ENCODE measurements at places on chromosomes 5 and 9.

DNA sequence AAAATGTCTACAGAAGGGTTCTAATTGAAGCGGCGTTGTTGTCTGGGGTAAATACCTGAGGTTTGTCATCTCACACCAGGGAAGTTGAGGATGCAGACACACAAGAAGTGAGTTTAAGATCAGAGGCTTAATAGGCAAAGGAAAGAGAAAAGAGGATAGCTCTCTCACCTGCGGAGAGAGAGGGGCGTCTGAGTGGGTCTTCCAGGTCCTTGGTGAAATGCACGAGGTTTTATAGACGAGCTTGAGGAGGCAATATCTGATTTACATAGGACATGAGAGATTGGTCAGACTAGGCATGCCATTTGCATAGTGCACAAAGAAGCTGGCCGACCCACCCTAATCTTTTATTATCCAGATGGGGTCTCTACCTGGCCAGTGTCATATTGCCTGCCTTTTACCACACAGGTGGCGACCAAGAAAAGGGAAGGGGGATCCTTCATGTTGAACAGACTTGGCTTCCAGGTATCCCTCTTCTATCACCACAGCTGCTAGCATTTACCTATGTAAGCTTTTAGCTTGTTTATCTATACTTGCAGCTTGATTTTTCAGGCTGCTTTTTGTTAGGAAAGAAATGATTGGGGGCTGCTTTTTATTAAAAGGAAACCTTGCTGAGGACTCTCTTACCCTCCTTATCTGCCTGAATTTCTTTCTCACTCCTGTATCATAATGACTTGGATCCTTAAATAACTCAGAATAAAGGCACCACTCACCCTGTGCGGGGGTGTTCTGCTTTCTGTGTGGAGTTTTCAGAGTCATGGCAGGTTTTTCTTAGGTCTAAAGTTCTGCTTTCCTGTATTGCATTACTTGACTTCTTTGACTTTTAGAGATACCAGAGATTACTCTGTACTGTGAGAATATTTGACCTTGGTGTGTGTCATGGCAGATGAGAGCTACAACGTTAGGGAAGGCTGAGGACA, 9.4 kb upstream of the GLT6D1 start:
- no peak for DNase-seq

- DNase-seq, result no peak
Measured at GRCh38 chr5:163807781-163808180, 302.4 kb downstream of the MAT2B start.

GRCh38 chr9:120688758-120689157, 25.5 kb downstream of the MEGF9 start:
- DNase-seq, result no peak

DNA sequence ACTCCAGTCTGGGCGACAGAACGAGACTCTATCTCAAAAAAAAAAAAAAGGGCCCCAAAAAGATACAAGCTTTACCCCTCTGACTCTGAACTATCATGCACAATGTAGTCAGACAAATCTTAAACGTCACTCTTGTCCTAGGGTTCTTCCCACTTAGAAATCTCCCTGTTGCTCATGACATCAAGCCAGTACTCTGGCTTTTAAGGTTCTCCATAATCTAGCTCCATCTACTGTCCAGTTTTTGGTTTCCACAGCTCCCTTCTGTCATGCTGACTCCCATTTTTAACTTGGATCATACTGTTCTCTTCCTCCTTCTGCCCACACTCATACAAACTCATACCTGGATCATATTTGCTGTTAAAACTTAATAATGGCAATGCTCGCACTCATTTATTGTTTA, 156.7 kb upstream of the TLX3 start:
- DNase-seq, result no peak

DNA sequence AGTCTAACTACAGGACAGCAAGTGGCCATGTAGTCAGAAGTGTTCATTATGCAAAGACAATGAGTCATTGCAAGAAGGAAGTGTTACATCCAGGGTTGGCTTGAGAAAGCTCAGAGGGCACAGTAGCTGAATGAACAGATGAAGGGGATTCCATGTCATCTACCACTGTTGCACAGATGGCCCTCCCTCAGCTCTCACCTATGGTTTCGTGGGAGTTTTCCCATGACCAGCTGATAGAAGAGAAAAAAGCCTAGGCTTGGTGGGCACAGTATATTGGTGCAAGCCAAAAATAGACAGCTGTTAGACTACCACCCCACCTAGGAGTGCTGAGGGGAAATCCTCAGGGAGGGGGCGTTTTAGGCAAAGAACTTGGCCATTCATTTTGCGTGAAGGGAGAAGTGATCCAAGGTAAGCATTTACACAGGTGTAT, 217.0 kb downstream of the DMRT2 start:
- no peak for DNase-seq

- DNase-seq, result no peak
Measured at GRCh38 chr9:115115117-115115880, 2.7 kb downstream of the TNC start.

DNA sequence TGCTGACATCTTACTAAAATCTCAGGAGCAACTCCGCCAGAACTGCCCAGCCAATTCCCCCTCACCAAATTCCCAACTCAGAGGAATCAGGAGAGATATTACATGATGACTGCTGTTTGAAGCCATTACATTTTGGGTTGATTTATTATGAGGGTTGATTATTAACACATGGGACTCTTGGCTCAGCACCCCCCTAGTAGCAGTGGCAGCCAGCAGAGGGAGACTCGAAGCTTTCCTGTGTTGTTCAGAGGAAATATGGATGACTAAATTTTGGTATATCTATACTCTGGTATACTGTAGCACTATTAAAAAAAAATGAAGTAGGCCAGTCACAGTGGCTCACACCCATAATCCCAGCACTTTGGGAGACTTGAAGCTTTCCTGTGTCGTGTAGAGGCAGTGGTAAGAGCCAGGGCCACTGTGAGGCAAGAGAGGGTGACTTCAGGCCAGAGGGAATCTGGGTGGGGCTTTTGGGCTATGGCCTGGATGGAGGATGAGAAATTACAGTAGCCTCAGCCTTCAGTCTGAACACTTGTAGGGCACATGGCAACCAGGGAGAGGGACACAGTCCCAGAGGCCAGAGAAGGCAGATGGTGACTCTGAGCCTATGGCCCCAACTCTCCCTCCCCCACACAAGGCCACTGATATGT, 111.4 kb downstream of the LHX2 start:
- no peak for DNase-seq

GRCh38 chr9:113205861-113206260, 15.2 kb downstream of the FKBP15 start:
- no peak for DNase-seq

DNA sequence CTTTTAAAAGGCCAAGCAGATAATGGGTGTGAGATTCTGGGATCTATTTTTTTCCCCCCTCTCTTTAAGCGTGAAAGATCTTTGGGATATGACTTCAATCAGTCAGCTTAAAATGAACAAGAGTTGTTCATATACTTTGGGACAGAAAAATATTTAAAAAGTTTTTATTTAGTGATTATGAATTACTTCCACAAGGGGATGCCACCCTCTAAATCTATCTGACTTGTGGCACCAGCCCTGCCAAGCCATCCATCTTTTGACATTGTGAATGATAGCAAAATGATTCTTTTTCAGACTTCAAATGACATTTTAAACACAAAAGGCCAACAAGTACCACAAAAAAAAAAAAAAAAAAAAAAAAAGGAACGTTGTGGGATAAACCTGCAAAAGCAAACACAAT, 111.0 kb upstream of the HMHB1 start:
- DNase-seq, result no peak

GRCh38 chr9:36036253-36036779, 397 bp upstream of the RECK start:
- DNase-seq, result no peak

DNA sequence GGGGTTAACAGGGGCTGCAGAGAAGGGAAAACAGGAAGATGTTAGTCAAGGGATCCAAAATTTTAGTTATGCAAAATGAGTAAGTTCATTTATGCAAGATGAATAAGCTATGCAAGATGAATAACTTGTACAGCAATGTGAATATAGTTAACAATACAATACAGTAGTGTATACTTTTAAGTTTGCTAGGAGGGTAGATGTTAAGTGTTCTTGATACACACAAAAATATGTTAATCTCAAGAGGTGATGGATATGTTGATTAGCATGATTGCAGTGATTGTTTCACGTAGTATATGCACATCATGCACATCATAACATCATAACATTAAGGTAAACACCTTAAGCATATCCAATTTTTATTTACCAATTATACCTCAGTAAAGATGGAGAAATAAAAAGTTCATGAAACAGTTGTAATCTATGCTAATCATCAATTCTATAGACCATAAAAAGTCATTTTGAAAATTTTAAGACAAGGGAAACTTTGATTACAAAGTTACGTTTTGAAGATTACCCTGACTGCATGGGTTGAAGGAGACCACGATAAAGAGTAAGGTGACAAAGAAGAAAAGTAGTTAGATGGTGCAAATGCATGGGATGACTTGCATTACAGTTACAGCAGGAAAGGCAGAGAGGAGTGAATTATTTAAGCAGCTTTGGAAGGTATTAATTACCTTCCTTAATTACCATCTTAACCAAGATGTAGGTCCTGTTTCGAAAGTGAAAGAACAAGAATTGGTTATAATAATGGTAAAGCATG, 31.4 kb downstream of the FAM174A start:
- DNase-seq, result no peak

DNA sequence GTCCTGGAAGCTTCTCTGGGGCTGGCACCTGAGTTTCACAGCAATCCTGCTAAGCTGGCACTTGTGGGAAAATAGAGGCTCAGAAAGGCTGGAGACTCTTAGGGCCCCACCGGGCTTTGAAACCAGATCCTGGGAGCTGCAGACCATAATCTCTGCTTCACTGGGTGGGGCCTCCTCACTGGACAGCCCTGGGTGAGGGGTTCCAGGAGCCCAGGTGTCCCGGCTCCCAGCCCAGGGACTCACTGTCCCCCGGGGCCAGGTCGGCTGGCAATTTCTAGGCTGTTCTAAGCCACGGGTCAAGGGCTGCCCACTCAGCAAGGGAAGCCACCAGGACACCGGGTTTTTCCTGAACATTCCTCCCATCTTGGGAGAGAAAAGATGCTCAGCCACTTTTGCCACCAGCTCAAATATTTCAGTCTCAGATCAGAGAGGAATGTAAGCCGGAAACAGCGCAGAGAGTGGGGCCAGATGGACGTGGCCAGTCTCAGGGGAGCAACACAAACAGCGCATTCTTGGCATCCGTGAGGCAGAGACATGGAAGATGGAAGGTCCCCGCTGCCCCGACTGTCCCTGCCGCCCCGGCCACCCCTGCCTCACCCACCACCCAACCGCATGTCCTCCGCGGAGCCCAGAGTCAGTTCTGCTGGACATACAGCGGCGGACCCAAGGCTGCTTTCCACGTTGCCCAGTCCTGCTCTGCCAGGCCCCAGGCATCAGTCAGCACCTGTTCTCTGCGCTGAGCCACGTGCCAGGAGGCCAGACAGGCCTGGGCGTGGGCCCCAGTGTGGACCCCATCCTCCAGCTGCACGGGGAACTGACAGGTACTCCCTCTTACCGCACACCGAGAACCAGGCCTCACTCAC, 72.6 kb downstream of the VAV2 start:
- DNase-seq, result no peak

DNA sequence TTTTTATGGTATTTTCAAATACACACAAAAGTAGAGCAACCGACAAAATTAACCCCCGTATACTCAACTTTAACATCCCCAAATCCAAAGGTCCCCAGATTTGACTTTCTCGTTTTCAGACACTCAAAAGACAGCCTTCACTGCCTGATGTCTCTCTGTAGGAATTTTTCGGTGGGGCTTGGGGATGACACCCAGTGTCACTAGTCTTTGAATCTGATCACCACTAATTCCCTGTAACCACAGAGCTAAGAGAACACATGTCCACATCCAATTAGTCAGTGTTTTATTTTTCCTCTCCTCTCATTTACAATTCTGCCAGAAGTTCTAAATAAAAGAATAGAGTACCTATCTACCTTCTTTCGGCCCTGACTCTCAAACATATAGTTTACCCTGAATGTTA, 324.6 kb downstream of the ARL15 start:
- no peak for DNase-seq

GRCh38 chr5:160260006-160260775, 30.9 kb downstream of the FABP6 start:
- no peak for DNase-seq

DNA sequence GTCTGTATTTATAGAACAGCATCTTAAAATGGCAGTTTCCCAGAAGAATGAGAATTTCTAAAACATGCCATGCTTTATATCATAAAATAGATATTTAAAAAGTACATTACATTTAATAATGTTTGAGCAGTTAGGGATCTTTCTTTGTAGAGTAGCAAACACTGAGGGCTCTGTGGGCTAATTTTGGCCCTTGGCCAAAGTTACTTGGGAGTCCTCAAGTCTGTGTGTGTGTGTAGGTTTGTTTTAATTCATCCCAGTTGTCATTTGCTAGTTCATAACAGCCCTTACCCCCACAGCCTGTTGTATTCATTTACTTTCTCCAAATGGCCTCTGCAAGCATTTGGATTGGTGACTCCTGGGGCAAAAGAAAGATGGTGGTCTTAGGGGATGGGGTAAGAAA, 576.4 kb upstream of the SGCD start:
- no peak for DNase-seq

GRCh38 chr5:60483050-60483449, 216.9 kb downstream of the DEPDC1B start:
- DNase-seq, result no peak

DNA sequence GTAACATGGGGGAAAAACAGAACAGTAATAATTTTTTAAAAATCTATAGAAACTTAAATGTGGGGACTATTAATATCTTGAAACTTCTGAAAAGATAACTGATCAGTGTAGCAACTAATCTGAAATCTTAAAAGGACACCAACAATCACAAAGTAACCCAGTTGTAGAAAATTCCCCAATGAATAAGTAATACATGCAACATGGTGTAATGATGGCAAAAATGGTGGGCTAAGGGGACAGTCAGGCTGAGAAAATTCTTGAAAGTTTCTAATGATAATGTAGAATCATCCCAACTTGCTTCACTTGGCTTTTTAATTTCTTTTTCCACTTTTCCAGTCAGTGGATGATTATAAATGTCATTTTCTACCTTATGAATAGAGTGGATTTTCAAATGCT, 5.4 kb downstream of the NFIL3 start:
- no peak for DNase-seq

DNA sequence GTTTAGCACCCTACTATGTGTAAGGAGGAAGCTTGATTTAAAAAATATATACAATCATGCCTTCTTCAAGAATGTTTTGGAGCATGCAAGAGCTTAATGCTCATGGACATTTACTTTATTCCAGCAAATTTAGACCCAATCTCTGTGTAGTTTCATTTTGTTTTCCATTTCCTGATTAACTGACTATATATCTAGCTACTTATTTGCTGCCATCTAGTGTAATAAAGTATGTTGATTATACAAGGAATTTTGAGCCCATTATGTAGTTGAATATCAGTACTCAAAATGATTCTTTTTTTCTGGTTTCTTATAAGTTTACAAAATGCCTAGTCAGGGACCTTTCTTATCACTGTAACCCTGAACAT, 100.0 kb upstream of the CCDC152 start:
- DNase-seq, result no peak

DNA sequence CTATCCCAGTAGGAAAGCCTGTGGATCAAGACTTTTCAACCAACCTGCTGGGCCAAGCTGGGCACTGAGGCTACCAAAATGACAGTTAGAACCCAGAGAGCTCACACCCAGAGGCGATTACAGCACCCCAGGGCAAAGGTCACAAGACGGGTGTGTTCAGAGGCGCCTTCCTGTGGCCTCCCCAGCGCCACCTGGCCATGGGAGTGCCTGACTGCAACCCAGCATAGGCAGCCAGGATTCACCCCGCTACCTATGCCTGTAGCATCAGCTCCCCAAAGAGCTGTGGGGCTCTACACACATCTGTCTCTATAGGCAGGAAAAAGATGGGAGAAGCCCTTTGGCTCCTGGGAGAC, 33.5 kb downstream of the PDGFRB start:
- no peak for DNase-seq

- no peak for DNase-seq
Measured at GRCh38 chr9:97562542-97562941, 61.1 kb downstream of the TMOD1 start.

Measured in lower leg skin (tissue), 4 donors.